ENCODE measurements at places on chromosomes 5 and 9.

DNA sequence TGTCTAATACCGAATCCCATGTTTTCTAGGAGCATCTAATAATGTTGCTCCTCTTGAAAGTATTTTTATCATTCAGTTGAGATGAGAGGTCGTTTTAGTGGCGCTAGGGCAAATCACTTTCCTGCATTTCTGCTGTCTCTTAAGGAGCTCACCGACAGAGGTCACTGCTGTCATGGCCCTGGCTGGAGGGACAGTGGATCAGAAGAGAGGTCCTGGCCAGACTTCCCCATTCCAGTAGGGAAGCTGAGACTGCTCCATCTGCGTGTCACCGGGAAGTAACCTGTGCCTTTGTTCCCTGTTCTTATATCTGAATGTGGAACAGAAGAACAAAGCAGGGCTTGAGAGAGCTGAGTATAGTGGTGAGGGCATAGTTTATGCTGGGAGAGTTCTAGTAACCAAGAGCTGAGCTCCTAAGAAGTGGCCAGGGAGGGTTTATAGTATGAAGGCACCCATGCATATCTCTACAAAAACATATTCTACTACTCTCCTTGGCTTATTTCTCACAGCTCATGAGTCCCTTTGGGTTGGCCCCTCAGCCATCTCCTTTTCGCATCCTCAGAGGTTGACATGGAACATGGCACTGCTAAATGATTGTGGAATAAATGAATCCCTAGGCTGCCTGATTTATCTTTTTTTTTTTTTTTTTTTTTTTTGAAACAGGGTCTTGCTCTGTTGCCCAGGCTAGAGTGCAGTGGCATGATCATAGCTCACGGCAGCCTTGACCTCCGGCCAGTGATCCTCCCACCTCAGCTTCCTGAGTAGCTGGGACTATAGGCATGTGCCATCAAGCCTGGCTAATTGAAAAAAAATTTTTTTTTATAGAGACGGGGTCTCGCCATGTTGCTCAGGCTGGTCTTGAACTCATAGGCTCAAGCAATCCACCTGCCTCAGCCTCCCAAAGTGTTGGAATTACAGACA lies 27.2 kb downstream of the ATP6V0E1 start:
- peak overlapping the region; percentile 11 for H3K27ac ChIP-seq
- peak; percentile 69 for DNase-seq
- H3K27me3 ChIP-seq: no peaks in the 10 kb centered on the region
- H3K4me3 ChIP-seq: no peak overlapping the region
- H3K36me3 ChIP-seq: no peaks in the 10 kb centered on the region

DNA sequence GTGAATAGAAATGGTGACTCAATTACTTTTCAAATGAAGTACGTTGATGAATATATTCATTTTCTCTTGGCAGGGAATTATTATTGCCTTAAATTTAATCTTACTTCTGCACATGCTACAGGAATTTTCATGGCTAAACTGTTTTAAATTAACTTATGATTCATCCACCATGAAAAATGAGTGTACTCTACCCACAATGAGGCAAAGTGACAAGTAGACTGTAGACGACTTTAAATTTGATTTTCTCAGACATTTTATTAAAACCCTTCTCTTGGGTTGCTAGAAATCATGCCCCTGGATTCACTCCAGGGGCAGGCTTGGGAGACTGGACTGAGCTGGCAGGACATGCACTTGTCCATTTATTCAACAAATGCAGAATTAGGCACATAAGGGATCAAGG lies 23.5 kb upstream of the ERAP2 start:
- no peaks in the 10 kb centered on the region for H3K4me1 ChIP-seq
- DNase-seq: no peak
- no peak overlapping the region for H3K27ac ChIP-seq
- no peaks in the 10 kb centered on the region for H3K36me3 ChIP-seq
- no peak overlapping the region for H3K4me3 ChIP-seq

- H3K36me3 ChIP-seq: peaks cover 28% of the 10 kb centered on the region
- no peaks in the 10 kb centered on the region for H3K4me1 ChIP-seq
- no peak for DNase-seq
Observed at GRCh38 chr5:14720236-14720923, 55.9 kb downstream of the OTULIN start.

DNA sequence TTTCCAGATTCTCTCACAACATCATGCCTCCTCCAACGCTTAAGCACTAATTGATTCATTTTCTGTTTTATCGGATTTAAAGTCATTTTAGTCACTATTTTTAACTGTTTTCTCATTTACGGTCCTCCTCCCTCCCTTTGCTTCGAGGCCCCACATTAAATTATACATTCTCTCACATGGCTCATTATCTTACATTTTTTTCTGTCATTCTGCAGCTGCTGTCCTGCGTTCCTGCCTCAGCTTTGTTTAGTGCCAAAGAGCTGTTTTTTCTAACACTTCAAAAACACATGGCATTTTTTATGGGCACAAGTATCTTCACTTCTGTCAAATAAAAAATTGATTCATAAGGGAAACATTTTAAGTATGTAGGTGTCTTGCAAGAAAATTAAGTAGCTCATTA lies 130.1 kb upstream of the FST start:
- no peaks in the 10 kb centered on the region for H3K36me3 ChIP-seq
- H3K4me3 ChIP-seq: no peak overlapping the region
- H3K4me1 ChIP-seq: no peaks in the 10 kb centered on the region
- no peak for DNase-seq
- H3K27me3 ChIP-seq: no peaks in the 10 kb centered on the region
- H3K27ac ChIP-seq: no peak overlapping the region

GRCh38 chr9:91503673-91504081 lies 80.0 kb upstream of the NFIL3 start:
- no peaks in the 10 kb centered on the region for H3K27me3 ChIP-seq
- no peak for DNase-seq
- no peak overlapping the region for H3K4me3 ChIP-seq
- no peaks in the 10 kb centered on the region for H3K4me1 ChIP-seq

- no peaks in the 10 kb centered on the region for H3K27me3 ChIP-seq
- no peaks in the 10 kb centered on the region for H3K4me1 ChIP-seq
Observed at GRCh38 chr9:79583952-79584654, 12.3 kb downstream of the TLE4 start.

DNA sequence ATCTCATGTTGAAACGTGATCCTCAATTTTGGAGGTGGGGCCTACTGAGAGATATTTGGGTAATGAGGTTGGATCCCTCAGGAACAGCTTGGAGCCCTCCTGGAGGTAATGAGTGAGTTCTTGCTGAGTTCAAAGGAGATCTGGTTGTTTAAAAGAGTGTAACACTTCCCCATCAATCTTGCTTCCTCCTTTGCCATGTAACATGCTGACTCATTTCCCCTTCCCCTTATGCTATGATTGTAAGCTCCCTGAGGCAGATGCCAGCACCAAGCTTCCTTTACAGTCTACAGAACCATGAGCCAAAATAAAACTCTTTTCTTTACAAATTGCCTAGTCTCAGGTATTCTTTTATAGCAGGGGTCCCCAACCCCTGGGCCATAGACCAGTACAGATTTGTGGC lies 352.3 kb downstream of the SLCO4C1 start:
- H3K36me3 ChIP-seq: no peaks in the 10 kb centered on the region
- no peak overlapping the region for H3K27ac ChIP-seq
- H3K27me3 ChIP-seq: no peaks in the 10 kb centered on the region
- no peak overlapping the region for H3K4me3 ChIP-seq
- H3K4me1 ChIP-seq: no peaks in the 10 kb centered on the region

GRCh38 chr5:32030686-32031085 lies 143.4 kb downstream of the GOLPH3 start:
- H3K4me1 ChIP-seq: peaks cover 22% of the 10 kb centered on the region
- DNase-seq: no peak
- no peaks in the 10 kb centered on the region for H3K27me3 ChIP-seq
- no peak overlapping the region for H3K4me3 ChIP-seq

- H3K4me1 ChIP-seq: no peaks in the 10 kb centered on the region
- no peaks in the 10 kb centered on the region for H3K27me3 ChIP-seq
- H3K4me3 ChIP-seq: no peak overlapping the region
- DNase-seq: no peak
Observed at GRCh38 chr5:176660530-176660859, 13.2 kb downstream of the TSPAN17 start.

GRCh38 chr5:142057697-142058056 lies 44.9 kb upstream of the GNPDA1 start:
- no peaks in the 10 kb centered on the region for H3K27me3 ChIP-seq
- DNase-seq: no peak
- peaks cover 9% of the 10 kb centered on the region for H3K4me1 ChIP-seq
- no peak overlapping the region for H3K4me3 ChIP-seq
- no peaks in the 10 kb centered on the region for H3K36me3 ChIP-seq

DNA sequence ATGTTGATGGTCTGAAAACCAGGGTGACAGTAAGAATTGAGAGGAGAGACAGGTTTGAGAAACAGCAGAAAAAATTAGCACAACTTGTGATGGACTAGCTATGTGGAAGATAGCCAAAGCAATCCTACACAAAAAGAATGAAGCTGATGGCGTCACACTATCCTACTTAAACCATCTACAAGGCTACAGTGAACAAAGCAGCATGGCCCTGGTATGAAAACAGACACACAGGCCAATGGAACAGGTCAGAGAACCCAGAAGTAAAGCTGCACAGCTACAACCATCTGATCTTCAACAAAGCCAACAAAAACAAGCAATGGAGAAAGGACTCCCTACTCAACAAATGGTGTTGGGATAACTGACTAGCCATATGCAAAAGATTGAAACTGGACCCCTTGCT lies 7.5 kb upstream of the UBE2R2 start:
- no peaks in the 10 kb centered on the region for H3K4me1 ChIP-seq
- no peaks in the 10 kb centered on the region for H3K27me3 ChIP-seq
- H3K27ac ChIP-seq: no peak overlapping the region
- H3K36me3 ChIP-seq: no peaks in the 10 kb centered on the region
- DNase-seq: no peak
- no peak overlapping the region for H3K4me3 ChIP-seq

DNA sequence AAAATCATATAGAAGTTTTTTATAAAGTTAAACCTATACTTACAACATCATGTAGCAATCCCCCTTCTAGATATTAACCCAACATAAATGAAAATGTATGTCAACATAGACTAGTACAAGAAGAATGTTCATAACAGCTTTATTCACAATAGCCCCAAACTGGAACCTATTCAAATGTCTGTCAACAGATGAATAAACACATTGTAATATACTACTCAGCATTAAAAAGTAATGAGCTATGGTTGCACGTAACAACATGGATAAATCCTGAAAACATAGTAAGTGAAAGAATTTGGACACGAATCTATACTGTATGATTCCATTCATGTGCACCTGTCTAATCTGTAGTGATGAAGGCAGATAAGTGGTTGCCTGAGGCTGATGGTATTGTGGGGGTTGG lies 73.9 kb downstream of the CSNK1G3 start:
- no peaks in the 10 kb centered on the region for H3K4me1 ChIP-seq
- DNase-seq: no peak
- no peak overlapping the region for H3K27ac ChIP-seq
- H3K27me3 ChIP-seq: no peaks in the 10 kb centered on the region

GRCh38 chr5:108588323-108588722 lies 159.4 kb upstream of the FER start:
- H3K27me3 ChIP-seq: no peaks in the 10 kb centered on the region
- H3K27ac ChIP-seq: no peak overlapping the region
- H3K4me1 ChIP-seq: no peaks in the 10 kb centered on the region
- H3K36me3 ChIP-seq: no peaks in the 10 kb centered on the region
- H3K4me3 ChIP-seq: no peak overlapping the region

DNA sequence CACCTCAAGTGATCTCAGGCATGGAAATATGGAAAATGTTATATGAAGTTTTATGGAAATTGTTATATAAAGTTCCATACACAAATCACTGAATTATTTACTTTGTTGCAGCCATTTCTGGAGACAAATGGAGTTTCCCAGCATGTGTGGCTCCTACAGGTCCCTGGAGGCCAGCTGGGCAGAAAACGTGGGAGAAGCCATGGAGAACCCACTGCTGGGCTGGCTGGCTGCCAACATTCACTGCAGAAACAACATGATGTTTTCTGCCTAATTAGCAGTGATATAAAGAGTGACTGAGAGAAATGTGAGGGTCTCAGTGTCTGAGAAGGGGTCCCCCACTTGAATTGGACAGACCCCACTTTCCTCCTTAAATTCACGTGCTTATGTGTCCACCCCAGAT lies 208.8 kb upstream of the IRX2 start:
- H3K4me1 ChIP-seq: no peaks in the 10 kb centered on the region
- H3K4me3 ChIP-seq: no peak overlapping the region
- no peak overlapping the region for H3K27ac ChIP-seq
- no peaks in the 10 kb centered on the region for H3K27me3 ChIP-seq

- no peak overlapping the region for H3K27ac ChIP-seq
- no peaks in the 10 kb centered on the region for H3K4me1 ChIP-seq
- H3K36me3 ChIP-seq: no peaks in the 10 kb centered on the region
- no peak for DNase-seq
Observed at GRCh38 chr5:72785801-72786200, 30.7 kb upstream of the TNPO1 start.

GRCh38 chr5:80318212-80318611 lies 1.6 kb upstream of the SPZ1 start:
- no peak for DNase-seq
- no peak overlapping the region for H3K27ac ChIP-seq
- no peak overlapping the region for H3K4me3 ChIP-seq
- no peaks in the 10 kb centered on the region for H3K36me3 ChIP-seq
- H3K27me3 ChIP-seq: no peaks in the 10 kb centered on the region

DNA sequence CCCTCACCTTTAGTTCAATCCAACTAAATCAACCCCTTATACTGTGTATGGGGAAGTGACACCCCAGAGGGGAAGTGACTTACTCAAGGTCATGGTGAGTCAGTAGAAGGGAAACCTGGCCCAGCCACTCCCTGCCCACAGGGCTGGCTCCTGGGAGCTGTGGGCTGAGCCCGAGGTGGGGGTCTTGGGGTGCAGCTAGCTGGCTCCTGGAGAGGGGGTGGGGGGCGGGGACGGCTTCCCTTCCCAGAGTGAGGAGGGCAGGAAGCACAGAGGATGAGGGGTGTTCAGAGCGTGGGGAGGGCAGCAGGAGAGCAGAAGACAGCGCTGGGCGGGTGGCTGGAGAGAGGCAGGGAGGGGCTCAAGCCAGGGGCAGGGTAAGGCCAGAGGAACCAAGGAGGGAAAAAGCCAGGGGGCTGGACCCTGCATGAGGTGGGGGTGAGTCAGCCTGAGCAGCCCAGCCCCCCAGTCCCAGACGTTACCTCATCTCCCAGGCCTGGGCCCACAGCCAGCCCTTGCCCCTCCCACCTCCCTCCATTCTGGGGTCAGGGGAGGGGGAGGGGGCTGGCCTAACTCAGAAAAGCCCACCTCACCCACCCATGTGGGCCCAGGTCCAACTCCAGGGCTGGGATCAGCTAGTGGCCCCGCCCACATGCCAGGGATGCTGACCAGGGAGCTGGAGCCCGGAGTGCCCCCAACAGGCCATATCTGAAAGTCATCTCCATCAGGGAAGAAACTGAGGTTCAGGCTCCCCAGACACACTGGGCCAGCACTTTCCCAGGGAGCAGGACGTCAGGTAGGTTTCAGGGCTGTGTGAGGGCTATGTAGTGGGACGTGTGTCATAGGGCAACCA lies 2.8 kb downstream of the PDLIM7 start:
- H3K36me3 ChIP-seq: peaks cover 50% of the 10 kb centered on the region
- H3K27me3 ChIP-seq: no peaks in the 10 kb centered on the region
- peak; percentile 74 for DNase-seq

DNA sequence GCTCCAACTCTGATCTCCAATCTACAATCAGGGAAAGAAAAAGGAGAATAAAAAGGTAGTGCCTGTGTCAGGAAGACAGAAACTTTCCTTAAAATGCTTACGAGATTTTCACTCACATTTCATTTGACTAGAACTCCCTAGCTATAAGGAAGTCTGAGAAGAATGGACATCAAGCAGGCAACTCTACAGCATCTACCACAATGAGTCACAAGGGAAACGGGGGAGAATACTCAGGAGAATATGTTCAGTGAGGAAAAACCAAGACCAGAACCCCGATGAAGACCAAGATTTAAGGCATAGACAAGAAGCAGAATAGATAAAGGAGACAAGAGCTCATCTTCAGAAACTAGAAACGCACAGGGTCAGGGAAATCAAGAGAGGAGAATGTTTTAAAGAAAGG lies 9.0 kb upstream of the SETD9 start:
- no peaks in the 10 kb centered on the region for H3K4me1 ChIP-seq
- no peak for DNase-seq
- no peak overlapping the region for H3K4me3 ChIP-seq
- no peak overlapping the region for H3K27ac ChIP-seq
- H3K36me3 ChIP-seq: no peaks in the 10 kb centered on the region

All from ascending aorta (tissue), 2 donors.